ENCODE measurements at places on chromosomes 2 and 18.

GRCh38 chr2:231181860-231182512, 16.4 kb upstream of the ARMC9 start:
- peak; percentile 71 for DNase-seq

- DNase-seq: peak; percentile 71
Observed at GRCh38 chr2:216829533-216829932, 30.3 kb downstream of the TNP1 start.

GRCh38 chr2:7825591-7826312, 856.1 kb upstream of the ID2 start:
- DNase-seq: no peak

GRCh38 chr2:128389388-128390086, 70.9 kb upstream of the HS6ST1 start:
- no peak for DNase-seq

GRCh38 chr2:206176121-206176520, 16.4 kb downstream of the EEF1B2 start:
- no peak for DNase-seq
